ENCODE measurements at places on chromosomes 11 and 22.
A peak's percentile ranks its signal among the peaks of the same experiment; 100 is the strongest.

GRCh38 chr22:20542736-20543135 is 35.3 kb downstream of the MED15 start:
- no peak for DNase-seq

DNA sequence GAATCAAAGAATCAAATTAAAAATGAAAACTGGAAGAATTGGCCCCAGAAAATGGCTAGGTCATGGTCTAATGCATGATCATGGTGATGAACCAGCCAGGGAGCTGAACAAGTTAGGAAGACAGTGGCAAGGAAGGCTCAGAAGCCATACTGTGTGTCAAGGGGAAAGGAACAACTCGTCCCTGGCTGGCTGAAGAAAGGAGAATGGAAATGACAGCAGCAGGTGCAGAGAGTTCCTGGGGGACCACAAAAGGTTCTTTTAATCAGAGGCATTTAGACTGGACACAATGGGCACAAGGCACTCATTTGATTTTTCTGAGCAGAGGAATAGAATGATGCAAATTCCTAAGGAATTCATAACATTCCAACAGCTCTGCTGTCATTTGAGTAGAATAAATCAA is 209.9 kb downstream of the LARGE1 start:
- DNase-seq: no peak

DNA sequence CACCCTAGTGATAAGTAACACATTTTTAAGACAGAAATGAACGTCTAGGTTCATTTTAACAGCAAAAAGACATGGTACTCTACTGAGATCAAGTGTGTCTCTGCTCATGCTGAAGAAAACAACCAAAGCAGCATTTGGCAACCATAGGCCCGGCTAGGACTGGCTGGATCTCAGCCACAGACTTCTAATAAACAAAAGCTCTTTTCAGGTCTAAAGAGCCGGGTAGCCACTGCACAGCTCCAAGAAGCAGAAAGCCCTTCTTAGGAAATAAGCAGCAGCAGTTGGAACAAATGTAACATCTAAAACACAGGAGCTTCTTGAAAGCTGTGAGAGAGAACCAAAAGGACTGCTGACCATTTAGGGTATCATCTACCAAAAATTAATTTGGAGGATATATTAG is 37.6 kb downstream of the PITPNB start:
- no peak for DNase-seq

- peak; percentile 8 for DNase-seq
Measured at GRCh38 chr11:112085822-112086421, 634 bp downstream of the TIMM8B start.

GRCh38 chr22:48729499-48730171 is 1098.0 kb downstream of the BRD1 start:
- no peak for DNase-seq

GRCh38 chr11:134120921-134121526 is 52.2 kb downstream of the JAM3 start:
- DNase-seq: peak; percentile 16

GRCh38 chr22:35726398-35726797 is 8.7 kb downstream of the APOL5 start:
- no peak for DNase-seq

- DNase-seq: no peak
Measured at GRCh38 chr11:126655807-126656128, 300.3 kb downstream of the ST3GAL4 start.

DNA sequence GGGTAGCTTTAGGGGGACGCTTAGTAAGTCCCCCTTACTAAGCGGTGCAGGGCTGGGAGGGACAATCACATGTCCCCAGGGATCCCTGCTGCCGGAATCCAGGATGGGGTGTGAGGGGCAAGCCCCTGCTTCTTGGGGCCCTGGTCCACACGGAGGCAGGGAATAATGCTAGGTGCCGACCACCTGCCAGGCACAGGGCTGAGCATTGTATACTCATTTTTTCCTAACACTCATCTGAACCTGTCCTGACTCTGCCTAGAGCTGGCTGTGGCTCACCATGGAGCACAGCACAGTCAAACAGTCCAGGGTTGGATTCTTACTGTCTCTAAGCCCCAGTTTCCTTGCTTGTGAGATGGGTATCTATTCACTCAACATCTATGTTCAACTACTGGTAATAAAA is 1.4 kb upstream of the LTBP3 start:
- DNase-seq: no peak

- DNase-seq: no peak
Measured at GRCh38 chr22:46798366-46799350, 36.2 kb downstream of the TBC1D22A start.

DNA sequence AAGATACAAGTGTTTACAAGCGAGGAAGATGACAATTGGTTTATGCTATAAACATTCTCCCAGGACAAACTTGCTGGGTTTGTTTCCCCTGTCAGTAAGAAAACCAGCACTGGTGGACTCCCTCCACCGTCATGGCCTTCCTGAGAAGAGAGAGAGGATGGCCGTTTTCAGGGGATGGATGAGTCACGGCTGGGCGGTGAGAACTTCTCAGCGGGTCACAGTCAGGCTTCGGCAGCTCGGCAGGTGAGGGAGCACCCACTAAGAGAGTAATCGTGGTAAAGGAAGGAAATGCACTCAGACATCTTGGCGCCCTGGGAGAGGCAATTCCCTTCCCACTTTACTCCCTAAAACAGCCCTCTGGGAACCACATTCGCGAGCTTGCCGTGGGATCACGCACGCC is 83.9 kb downstream of the NCAM1 start:
- no peak for DNase-seq

DNA sequence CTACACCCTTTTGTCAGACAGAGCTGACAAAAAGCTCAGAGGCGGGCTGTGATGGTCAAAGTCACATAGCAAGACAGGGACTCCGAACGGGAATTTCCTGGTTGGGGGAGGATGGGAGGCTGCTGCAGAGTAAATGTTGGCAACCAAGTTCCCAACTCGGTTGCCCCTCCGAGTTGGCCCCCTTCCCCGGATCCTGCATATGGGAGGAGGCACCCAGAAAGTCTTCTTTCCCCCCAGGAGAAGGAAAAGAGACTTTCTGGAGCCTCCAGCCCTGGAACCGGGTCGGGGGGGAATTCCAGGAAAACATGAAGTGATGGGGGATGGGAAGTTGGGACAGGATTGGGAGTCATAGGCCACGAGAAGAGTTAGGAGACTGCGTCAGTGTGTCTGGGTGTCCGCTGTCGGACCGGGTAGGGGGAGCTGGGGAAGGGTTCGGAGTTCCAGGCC is 614 bp downstream of the SELENOM start:
- no peak for DNase-seq

DNA sequence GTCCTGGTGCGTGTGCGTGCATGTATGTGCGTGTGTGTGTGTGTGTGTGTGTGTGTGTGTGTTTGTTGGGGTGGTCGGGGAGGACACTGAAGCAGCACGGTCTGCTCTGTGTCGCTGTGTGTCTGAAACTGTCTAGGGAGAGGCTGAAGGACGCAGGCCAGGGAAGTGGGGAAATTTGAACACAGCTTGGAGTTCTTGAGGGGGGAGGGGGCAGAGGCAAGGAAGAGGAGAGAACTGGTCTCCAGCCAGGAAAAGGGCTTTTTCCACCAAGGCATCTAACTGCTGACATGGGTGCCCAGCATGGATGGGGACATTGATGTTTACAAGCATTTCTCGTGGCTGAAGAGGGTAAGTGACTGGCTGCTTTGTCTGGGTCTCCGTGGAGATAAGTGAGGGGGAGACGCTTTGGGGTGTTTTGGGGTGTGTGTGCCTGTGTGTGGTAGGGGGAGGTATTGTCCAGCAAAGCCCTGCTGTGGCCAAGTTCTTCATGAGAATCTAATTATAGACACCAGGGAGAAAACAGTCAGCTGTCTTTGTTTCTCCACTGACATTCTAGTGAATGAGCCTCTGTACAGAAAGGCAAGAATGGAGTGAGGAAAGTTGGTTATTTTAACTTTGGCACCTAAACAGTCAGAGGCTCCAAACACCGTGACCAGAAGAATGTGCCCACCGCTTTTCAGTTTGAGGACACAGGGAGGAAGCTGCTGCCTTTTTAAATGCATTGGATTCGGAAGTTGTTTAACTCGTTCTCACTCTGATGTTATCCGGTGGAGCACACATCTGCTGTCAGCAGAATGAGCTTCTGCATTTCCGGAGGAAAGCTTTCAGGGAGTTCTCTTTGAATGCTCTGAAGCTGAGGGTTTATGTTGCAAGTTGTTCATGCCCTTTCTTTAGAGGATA is 63.7 kb downstream of the PPFIBP2 start:
- no peak for DNase-seq

DNA sequence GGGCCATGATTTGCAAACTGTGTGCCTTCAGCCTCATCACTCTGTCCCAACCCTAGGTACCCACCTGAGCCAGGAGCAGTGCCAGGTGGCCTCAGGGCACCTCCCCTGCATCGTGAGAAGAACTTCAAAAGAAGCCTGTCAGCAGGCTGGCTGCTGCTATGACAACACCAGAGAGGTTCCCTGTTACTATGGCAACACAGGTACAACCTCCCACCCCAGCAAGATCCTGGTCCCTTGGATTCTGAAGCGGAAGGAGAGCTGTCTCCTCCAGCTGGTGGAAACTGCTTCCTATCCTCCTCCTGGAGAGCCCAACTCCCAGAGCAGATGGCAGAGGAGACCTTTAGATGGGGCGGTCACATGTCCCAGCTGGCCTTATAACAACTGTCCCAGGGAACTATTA is 2.9 kb downstream of the ZP1 start:
- no peak for DNase-seq

DNA sequence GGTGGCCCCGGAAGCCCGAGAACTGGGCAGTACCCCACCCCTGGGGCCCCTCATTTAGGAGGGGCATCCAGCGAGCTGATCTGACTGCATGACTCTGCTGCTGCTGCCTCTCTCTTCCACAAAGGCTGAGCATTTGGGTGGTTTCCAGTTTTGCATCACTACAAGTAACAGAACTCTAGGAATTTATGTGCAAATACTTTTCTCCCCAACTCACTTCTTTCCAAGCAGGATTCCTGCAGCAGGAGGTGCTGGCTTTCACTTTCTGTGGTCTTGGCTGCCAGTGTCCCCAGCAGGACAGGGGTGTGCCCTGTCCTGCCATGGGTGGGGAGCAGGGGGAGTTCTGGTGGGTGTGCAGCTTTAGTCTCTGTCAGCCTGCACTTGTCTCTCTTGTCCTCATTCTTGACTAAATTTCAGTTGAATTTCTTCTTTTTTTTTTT is 21.2 kb downstream of the UPB1 start:
- no peak for DNase-seq

DNA sequence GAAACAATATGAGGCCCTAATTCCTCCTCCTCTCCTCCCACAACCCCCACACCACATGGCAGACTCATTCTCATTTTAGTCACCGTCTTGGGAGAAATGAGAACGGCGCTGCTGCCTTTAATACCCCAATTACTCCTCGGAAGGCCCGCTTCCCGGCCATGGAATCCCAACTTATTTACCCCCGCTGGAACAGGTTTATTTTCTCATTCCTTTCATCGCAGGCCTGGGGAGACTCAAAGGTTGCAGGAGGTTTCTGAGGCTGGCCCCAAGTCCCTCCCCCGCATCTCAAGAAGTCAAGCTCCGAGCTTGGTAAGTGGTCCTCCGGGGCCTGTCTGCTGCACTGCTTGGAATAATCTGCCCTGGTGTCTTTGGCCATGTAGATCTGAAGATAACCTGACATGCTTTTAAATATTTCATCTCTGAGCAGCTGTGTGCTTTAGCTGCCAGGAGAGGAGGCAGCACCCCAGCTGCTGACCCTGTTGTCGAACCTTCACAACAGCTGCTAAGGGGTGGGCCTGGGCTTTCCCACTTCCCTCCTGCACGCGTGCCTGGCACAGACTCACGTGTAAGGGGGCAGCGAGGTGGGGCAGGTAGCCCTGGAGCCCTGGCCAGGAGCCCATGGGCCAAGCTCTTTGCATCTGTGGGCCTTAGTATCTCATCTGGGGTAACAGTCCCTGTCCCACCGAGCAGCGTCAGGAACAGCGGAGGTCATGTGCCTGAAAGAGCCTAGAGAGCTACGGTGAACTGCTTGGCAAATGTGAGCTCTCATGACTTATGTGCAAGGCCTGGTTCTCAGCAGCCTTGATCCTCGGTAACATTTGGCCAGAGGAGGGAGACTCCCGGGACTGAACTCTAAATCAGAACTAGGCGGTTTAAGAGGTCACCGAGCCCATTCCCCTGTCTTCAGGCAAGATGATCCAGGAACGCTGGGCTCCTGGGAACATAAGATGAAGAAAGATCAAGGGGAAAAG is 164.6 kb downstream of the ST3GAL4 start:
- DNase-seq: no peak

DNA sequence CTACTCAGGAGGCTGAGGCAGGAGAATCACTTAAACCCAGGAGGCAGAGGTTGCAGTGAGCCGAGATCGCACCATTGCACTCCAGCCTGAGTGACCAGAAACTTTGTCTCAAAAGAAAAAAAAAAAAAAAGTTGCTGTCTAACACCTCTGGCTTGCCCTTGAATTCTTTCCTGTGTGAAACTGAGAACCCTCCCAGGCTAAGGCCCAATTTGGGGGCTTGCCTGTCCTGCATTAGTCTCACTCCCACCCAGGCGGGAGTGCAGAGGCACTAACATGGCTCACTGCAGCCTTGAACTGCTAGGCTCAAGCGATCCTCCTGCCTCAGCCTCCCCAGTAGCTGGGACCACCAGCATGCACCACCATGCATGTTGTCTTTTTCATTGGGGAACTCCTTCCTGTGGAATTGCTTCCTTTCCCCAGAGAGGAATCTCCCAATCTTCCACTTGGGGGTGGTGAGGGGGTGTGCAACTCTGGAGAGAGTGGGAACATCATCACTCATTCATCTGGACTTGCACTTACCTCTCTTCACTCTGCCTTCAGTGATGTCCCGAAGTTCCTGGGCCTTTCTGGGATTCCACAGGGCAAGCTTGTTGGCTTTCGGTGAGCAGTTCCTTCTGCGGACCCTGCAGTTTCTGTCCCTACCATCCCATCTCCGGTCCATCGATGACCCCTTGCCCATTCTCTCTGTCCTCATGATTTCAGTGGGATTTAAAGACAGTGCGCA is 62.1 kb upstream of the CREB3L1 start:
- no peak for DNase-seq

DNA sequence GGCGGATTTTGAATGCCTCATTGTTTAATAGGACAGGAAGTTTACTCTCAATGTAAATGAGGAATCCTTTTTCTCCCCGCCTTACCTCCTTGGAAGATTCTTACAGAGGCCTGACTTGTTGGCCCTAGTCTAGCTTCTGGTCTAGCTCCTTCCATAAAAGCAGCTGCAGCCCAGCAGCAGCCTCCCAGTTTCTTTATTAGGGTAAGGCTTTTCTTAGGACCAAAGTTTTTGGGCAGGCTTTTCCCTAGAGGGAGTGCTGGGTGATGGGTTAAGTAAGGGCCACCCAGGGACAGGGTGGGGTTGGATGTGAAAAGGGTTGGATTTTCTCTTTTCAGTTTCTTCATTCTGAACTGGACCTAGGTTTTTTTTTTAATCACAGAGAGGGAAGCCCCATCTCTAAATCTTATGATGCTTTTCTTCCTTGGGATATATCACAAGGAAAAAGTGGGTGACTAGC is 49.7 kb downstream of the LIF start:
- no peak for DNase-seq

- no peak for DNase-seq
Measured at GRCh38 chr11:65798882-65799281, 12.0 kb downstream of the OVOL1 start.
